AG04450 (cell line): ENCODE measurements at places on chromosomes 4 and X.
A peak's percentile ranks its signal among the peaks of the same experiment; 100 is the strongest.

DNA sequence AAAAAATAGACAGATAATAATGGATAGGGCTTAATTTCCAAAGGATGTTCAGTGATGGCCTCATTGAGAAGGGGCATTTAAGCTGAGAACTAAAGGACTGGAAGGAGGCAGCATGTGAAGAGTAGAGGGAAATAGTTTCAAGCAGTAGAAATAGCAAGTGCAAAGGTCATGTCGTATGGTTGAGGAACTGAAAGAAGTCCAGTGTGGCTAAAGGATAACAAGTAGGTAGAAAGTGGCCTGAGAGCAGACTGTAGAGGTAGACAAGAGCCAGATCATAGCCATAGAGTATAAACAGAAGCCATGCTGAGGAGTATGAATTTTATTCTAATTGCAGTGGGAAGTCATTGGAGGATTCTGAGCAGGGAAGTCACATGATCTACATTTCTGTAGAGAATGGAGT lies 72.3 kb downstream of the GRIA3 start:
- no peak for DNase-seq

DNA sequence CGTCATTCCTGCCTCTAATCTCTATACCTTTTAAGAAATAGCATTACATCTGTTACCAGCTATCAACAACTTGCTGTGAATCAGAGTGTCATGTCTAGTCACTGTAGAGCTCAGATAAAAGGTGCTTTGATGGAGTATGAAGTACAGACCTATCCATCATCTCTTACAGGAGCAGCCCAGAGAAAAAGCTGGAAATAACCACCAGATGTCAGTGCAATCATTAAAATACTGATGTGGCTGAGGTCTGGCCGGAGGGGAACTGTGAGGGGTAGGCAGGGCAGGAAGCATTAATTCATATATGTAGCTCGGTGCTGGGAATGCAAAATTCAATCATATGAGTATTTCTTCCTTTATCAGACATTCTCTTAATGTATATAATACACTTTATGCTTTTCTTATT lies 100.6 kb downstream of the AKAP4 start:
- no peak for DNase-seq

GRCh38 chr4:60805500-60806313 lies 394.4 kb upstream of the ADGRL3 start:
- no peak for DNase-seq

DNA sequence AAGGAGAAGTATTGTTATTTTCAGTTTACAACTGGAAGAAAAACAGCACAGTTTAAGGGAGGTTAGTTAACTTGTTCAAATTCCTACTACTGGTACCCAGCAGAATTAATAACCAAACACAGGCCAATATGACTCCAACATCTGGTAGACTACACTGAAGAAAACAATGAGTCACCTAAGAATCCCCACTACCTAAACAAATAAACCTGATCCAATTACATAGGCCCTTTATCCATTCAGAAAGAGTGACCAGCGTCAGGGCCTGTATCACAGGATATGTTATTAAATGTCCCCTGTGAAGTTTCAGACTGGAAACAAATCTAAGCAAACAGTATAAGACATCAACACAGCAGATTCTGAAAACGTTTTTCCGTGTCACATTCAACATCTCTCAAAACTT lies 492.5 kb upstream of the INTU start:
- no peak for DNase-seq

GRCh38 chr4:146159384-146160058 lies 16.0 kb upstream of the LSM6 start:
- no peak for DNase-seq

DNA sequence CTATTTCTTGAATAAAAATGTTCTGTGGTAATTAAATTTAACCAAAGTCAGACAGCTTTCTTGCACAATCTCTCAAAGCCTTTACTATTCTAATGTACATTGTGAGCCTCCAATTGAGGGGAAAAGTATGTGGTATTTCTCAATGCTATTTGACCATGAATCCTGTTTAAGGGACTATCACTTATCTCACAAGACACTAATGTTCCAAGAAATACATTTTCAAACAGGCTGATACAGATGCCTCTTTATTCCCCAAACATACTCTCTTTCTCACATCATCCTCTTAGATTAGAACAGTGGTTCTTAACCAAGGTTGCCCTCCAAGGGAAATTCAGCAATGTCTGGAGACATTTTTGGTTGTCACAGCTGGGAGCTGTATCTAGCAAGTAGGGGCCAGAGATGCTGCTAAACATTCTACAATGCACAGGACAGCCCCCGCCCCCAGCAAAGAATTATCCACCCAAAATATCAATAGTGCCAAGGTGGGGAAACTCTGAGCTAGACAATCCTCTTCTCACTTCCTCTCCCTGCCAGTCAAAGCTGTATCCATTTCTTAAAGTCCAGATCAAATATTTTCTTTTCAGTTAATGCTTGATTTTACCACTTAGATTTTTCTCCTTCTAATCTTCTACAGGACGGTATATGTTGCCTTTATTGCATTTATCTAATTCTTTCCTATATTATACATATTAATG lies 129.2 kb upstream of the TRIM2 start:
- no peak for DNase-seq

- DNase-seq: no peak
These were observed 38.9 kb upstream of the TLL1 start for GRCh38 chr4:165834116-165834515.

- DNase-seq: no peak
These were observed 106.1 kb downstream of the PRDM5 start for GRCh38 chr4:120816296-120816965.

DNA sequence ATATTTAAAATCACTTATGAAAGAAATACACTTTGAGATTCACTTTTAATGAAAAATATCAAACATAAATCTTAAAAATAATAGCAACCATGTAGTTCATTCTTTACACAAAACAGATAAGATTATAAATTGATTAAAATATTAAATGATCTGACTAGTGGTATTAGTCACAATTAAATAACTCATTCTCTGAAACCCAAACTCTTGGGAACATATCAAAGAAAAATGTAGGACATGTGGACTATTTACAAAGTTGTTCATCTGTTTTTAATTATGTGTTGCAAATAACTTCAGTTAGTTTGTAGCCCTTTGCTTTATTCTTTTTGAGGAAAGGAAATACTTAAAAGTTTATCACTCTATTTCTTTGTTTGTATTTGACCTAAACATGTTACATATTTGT lies 9.5 kb upstream of the GUCY1A1 start:
- DNase-seq: no peak

DNA sequence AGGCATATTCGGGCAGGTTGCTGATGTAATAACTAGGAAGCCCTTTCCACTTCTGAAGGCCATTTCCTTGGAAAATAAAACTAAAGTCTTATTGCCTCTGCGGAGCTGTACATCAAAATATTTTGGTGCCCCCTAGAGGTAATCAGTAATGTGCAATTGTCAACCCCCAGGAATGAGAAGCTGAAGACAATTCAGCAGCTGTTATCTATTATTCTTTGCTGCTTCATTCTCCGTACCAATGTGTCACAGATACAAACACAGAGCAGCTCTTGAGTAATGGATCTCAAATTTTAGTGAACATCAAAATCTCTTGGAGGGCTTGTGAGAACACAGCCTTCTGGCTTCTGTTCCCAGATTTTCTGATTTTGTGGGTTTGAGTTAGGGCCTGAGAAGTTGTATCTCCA lies 3.5 kb upstream of the SLIT2 start:
- DNase-seq: peak; percentile 55

DNA sequence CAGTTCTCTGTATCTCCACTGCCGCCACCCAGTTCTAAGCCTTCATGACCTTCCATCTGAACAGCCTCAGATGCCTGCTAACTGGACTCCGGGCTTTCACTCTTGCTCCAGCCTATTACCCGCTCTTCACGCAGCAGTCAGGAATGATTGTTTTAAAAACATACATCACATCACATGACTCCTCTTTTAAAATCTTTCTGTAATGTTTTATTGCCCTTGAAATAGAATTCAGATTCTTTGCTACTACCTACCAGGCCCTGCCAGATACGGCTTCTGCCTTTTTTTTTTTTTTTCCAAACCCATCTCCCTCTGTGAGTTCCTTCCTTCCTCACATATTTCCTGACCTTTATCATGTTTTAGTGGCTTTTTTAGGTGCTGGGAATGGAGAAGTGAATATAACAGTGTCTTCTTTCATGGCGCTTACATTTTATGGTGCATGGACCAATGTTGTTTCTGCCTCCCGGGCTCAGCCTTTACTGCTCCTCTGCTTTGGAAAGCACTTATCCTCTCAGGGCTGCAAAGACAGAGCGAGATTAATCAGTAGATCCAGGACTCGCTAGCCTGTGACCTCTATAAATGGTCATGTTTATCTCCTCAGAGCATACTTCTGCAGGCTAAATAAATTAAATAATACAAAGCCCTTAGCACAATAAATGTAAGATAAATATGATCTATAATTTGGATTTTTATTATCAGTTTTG lies 58.0 kb downstream of the FBXO8 start:
- DNase-seq: no peak

GRCh38 chrX:126836186-126836585 lies 16.7 kb downstream of the PRR32 start:
- DNase-seq: no peak

- DNase-seq: no peak
These were observed 47.3 kb upstream of the TLR3 start for GRCh38 chr4:186021461-186022167.

GRCh38 chrX:153378607-153379006 lies 22.5 kb downstream of the PNMA6E start:
- no peak for DNase-seq

DNA sequence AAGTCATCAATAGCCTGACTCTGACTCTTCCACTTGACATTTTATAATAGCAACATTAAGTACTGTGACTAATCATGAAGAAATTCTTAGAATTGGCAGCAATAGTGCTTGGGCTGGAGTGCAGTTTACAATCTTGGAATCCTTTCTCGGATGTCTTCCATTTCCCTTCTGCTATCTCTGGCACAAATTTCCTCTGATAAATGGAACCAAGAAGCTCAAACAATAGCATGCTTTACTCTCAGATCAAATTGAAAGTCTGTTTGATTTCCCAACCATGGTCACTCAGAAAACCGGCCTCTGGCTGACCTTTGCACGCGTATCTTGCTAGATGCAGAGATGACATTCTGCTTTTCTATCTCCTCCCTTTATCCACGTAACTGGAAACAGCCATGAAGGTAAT lies 99.0 kb upstream of the SPANXC start:
- peak; percentile 27 for DNase-seq

- peak; percentile 72 for DNase-seq
These were observed 99.0 kb downstream of the AREG start for GRCh38 chr4:74543983-74544382.

DNA sequence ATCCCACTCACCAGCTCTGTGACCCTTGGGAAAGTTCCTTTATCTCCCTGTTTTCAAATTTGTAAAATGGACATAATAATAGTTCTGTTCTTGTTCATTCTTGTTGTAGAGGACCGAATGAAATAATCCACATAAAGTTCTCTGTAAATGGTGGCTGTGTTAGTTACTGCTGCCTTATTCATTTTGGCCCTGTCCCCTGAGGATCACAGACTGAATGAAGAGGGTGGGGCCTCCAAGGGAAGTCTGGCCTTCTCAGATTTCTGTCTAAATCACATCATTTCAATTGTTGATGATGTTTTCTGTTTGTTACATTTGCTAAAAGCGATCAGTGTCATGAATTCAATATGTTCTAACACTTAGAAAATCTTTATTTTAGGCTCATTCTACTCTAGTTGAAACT lies 117.9 kb downstream of the PPEF1 start:
- DNase-seq: no peak

DNA sequence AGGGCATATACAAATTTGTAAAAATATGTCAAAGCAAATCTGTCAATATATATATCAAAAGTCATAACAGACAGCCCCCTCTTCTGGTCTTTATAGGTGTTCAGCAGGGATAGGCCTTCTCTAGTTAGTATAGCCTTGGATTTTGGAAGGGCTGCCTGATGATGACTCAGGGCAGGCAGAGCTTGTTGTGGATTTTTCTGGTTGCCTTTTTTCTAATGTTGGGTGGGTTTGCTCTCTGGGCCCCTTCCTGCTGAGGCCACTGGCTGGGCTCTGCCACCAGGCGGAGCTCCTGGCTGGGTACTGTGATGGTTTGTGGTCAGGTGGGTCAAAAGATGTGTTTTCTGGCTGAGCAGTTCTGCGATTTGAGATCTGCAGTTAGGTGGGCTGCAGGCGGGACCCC lies 294.2 kb downstream of the GRIA2 start:
- DNase-seq: no peak

- DNase-seq: no peak
These were observed 14.7 kb downstream of the CXCR3 start for GRCh38 chrX:71603618-71604017.

DNA sequence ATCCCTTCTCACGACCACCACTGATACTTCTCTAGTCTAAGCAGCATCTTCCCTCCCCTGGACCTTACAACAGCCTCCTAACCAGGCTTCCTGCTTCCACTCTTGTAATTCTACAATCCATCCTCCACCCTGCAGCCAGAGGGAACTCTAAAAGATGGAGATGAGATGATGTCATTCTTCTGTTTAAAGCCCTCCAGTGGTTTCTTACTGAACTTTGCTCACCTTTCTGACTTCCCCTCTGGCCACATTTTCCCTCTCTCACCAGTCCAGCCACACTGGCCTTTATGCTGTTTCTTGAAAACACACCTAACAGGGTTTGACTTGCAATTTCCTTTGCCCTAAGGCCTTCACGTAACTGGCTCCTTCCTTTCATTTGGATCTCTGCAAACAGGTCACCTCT lies 191.4 kb upstream of the NHS start:
- DNase-seq: no peak

DNA sequence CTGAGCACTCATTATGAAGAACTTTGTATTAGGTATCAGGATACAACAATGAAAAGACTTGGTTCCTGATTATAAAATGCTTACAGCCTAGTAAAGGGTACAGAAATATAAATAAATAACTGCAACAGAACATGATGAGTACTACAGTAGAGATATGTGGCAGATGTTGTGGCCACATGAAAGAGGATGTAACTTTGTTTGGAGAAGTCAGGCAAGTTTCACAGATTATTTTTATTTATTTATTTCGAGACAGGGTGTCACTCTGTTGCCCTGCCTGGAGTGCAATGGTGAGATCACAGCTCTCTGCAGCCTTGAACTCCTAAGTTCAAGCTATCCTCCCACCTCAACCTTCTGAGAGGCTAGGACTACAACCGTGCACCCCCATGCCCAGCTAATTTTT lies 15.8 kb upstream of the UBE2K start:
- no peak for DNase-seq

DNA sequence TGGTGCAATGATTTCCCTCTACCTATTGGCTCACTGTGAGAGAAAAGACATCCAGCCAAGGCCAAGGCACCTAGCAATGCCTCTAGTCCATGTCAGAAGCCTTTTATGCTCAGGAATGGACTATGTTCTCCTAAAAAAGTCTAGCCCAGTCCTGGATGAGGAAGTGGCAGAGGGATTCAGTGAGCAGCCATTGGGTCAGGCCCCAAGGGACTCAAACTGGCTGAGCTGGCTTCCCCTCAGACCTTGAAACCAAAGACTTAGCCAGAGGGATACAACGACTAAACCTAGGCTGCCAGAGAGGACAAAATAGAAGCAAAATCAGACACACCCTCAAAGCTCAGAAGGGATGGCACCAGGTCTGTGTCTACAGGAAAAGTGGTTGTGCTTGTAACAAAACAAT lies 49.1 kb downstream of the ARHGEF9 start:
- no peak for DNase-seq

- DNase-seq: no peak
These were observed at the start of gene SLC38A5 for GRCh38 chrX:48470110-48470832. Gene SLC38A5 (minus strand): TSS chrX:48470260. CDS start chrX:48467924, 2,336 bp downstream.

- DNase-seq: no peak
These were observed 30.1 kb downstream of the HOPX start for GRCh38 chr4:56651056-56651350.

- DNase-seq: no peak
These were observed 5.2 kb downstream of the BANK1 start for GRCh38 chr4:101795704-101796103.

- no peak for DNase-seq
These were observed 40.5 kb upstream of the RASGEF1B start for GRCh38 chr4:81512001-81512756.
